ENCODE measurements at places on chromosomes 1 and 21. TPM values are rescaled to one million over a fixed set of nuclear protein-coding genes. Genes with fewer than 3 reads are reported as not detected.

DNA sequence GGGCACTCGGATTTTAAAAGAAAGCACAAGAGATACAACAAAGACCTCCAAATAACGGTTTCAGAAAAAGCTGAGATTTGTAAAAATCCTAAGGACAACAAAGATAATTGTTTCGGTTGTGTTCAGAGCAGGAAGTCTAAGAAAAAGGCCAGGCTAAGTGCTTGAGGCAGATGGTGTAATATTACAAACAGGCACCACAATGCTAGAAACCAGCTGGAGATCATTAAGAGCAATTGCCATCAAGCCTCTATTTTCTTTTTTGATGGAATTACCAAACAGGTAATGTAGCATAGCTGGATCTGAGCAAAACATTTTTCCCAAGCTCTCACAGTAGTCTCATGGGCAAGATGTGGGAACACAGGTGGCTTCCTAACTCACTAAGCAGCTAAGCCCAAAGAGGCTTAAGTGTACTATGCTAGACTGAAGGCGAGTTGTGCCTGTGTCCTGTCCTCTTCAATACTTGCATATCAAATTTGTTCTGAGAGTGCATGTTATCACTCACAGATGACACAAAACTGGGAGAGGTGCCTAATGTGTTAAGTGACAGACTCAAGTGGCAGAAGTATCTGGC lies 161.6 kb downstream of the GLUL start:
- no peak for DNase-seq

DNA sequence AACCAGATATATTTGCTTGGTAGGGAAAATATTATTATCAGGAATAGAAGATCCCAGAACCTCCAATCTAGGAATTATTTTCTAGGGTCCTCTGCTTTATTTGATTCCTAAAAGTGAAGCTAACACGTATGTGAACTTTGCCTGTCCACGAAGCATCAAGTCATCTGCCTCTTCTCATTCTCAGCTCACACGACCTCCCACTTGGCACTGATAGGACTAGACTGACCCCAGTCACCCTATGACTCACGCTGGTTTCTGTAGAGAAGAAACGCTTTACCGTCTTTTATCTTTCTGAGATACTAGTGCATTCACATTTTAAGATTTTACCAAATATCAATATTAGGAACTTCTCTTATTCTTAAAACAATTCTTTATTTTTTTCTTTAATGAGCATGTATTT lies 2.0 kb upstream of the KRTAP19-7 start:
- no peak for DNase-seq

DNA sequence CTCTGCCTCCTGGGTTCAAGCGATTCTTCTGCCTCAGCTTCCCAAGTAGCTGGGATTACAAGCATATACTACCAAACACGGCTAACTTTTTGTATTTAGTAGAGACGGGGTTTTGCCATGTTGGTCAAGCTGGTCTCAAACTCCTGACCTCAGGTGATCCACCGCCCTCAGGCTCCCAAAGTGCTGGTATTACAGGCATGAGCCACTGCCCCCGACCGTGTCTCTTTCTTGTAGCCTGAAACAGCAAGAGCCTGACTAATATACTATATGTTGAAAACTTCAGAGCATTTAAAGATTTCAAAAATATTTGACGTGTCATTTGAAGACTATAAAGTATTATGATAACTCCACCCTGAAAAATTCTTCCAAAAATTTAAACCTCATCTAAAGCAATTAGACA lies 71.7 kb upstream of the ZNF648 start:
- DNase-seq = no peak

DNA sequence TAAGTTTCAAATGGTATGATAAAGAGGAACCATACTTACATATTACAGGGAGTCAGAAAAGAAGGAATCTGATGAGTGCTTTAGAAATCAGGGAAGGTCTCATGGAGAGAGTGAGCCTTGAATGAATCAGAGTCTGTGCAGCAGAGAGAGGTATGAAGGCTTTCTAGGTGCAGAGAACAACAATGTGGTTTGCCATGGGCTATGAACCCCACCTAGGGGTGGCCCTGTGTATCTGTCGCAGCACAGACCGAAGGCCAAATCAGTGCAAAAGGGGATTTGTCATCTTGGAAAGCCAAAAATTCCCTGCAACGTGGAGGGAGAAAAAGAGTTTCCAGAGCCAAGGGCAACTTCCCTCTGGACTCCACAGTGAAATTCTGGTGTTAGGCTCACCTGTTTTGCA lies 3.5 kb downstream of the PAPPA2 start:
- no peak for DNase-seq

- no peak for DNase-seq
Observed at GRCh38 chr1:207402744-207403143, 51.4 kb upstream of the CR2 start.

- no peak for DNase-seq
Observed at GRCh38 chr1:23108918-23109533, 59.6 kb downstream of the LUZP1 start.

DNA sequence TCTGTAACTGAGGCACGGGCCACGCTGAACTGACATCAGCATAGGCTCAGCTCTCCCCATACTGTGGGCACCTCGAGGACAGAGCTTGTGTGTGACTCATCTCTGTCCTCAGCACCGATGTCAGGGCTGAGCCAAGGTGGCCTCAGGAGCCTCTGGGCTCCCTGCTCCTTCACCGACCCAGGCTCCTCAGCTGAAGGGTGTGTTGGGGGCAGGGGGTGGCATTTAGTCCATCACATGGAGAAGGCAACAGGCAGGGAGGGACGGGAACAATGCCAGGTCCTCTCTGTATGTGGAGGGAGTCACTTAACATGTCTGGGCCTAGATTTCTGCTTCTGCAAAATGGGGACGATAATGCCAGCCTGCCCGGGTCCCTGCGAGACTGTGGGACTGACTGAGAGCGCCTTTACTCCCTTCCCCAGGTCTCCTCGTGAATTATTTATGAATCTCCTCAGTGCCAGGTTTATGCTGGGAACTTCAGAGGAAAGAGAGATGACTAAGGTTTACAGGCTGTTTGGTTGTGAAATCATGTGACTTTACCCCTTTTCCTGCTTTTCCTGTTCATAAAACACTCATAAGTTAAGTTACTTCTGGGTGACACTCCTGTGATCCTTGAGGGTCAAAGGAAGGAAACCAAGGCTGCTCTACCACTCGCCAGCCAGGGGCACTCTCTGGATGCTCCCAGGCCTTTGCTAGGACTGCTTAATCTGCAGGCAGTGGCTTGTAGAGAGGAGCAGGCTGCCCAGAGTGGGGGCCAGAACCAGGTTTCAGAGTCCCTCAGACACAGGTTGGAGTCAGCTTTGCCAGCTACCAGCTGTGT lies 16.2 kb downstream of the TTC39A start:
- DNase-seq = no peak

DNA sequence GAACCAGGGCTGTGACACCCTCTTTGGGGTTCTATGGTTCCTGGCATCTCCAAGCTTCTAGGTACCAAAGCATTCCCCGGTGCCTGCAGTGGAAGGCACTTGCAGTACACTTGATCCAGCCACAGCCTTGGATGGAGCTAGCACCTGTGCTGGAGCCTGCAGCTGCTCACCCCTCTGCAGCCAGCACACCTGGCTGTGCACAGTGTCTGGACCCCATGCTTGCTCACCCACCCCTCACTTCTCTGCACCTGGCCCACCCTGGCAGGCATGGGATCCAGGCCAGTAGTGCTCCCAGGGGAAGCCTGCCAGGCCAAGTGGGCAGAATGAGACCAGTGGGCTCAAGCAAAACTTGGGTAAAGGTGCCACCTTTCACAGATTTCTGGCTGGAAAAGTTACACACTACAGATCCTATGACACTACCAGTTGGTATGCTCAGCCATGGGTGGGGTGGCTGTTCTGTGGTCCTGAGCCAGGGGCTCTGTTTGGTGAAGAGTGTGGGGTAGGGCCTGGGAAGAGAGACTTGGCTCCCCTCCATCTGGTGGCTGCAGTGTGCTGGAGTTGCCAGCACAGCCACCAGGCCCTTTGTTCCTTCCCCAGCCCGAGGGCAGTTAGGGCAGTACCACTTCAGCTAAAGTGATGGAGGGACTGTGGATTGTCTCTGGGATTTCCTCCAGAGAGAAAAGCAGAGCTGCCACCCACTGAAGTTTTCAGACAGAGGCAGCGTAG lies 157.8 kb upstream of the LRRC7 start:
- DNase-seq = no peak

DNA sequence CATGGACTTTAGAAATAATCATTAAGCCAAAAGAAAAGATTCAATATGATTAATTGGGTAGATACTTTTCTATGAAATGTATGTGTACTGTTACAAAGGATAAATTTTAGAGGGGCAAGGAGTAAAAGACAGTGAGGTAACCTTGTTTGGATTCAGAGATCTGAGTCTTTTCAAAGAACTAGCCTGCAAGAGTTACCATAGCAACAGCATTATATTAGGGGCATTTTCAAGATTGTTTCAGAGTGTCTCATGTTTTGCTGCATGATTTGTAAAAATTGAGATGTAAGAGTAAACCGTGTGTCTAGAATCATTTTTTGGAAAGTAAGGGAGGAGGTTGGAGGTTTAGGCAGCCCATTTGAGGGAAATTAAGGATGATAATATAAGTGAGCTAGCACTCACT lies 70.6 kb upstream of the KIAA1614 start:
- no peak for DNase-seq

DNA sequence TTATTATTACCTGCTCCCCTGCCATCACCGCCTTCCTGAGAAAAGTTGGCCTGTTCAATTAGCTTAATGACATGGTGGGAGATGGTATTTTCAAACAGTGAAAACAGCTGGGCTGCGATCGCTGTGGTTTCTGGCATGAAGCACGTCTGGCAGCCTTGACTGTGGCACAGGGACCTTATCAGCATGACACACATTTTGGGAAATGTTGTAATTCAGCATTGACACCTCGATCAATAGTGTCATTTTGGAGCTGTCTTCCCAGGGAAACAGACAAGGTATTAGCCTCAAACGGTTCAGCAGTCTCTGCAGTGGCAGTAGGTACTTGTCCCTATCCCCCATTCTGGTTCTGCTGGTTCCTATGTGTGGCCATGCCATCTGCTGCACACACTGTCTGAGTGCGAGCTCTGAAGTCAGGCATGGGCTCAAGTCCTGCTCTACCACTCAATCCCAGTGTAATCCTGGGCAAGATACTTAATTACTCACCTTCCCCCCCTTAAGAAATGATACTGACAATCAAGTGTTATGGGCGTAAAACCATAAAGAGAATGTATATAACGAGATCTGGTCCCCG lies 154.5 kb upstream of the KCND3 start:
- no peak for DNase-seq

The TMEM52 gene
- 1.8 TPM for total RNA-seq

The RGS5 gene
- total RNA-seq = 5.7 TPM
